ENCODE measurements at places on chromosomes 1 and 21.

- no peak for DNase-seq
Observed at GRCh38 chr1:153598309-153599172, 14.4 kb downstream of the S100A16 start.

GRCh38 chr21:38913120-38913892 lies 107.6 kb downstream of the ETS2 start:
- no peak for DNase-seq

DNA sequence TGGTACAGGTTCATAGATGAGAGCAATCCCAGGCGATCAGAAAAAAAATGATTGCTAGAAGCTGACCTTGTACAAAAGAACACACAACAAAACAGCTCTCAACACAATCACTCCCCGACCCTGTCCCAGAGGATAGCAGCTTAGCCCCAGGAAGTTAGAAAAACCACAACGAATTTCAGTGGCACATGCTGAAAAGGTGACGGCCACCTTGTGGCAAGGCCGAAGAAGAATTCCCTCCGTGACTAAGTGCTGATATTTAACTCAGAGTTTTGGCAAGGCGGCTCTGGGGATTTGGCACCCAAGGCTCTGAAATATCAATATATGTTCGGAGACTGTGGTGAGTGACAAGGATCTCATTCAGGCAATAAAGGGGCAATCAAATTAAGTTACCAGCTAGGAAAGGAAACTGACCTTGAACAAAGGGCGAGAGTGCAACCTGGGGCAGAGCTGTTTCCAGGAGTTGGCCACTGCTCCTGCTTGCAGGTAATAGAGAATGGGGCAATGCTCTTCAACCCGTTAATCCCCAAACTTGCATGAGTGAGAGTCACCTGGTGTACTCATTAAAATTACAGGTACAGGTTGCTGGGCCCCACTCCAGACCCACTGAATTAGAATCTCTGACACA lies 96.2 kb downstream of the BEND5 start:
- DNase-seq, result no peak

DNA sequence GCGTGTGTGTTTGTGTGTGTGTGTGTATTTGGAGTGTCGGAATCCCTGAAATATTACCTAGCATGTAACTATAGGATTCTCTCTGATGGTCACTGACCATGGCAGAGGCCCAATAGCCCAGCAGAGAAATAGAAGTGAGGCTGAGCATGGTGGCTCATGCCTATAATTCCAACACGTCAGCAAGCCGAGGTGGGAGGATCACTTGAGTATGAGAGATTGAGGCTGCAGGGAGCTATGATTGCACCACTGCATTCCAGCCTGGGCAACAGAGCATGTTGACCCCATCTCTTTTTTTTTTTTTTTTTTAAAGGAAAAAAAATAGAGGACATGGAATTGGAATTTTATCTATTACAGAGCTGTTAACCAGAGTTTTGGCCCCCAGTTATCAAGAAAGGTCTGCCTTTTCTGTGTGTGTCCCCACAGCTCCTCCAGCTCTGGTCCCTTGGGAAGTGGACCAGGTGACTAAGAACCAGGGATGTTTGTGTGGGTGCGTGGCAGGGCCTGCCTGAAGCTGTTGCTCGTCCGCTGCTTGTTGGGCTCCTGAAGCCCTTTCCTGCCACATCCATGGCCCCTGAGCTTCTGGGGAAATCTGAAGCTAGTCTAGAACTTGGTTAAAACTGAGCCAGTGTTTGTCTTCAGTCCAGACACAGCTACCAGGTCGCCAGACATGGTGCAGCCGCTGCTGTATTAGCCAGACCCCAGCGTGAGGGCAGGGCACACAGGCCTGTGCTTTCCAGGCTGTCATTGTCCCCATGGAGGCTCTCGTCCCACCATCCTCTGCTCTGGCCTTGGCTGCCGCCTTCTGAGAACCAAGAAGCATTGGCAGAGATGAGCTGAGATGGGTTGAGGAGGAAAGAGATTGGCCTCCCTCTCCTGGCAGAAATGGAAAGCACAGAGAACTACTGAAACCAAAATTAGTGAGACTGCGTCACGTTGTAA lies 25.5 kb downstream of the CAPN9 start:
- no peak for DNase-seq

GRCh38 chr1:175463853-175464252 lies 271.3 kb upstream of the KIAA0040 start:
- DNase-seq, result no peak

DNA sequence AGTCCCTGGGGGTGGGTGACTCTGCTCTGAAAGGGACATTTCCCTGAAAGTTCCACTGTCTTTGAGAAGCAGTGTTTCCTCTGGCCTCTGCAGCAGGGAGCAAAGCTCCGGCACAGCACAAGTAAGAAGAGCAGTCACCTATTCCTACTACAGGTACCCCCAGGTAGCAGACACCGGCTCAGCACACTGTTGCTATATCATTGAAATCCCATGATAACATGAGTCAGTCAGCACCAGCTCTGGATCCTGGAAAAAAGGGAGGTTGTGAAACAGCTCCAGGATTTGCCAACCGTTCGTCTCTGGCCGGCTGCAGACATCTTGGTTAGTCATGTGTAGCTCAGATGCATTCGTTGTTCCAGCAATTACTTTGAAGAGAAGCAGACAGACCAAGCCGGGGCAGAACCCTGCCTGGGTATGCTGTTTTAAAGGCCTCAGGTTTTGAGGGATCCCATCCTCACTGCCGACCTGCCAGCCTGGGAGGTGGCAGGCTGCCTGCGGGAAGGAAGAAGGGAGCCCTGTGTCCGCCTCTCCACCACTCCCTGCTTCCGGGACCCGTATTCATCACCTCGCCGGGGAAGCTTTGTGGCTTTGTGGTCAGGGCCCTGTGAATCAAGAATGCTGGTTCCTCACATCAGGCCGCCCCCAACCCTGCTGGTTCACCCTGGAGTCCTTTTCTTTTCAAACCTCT lies 139.2 kb downstream of the CLIC6 start:
- peak; percentile 50 for DNase-seq

GRCh38 chr1:180133193-180133592 lies 21.5 kb upstream of the QSOX1 start:
- DNase-seq, result no peak

- no peak for DNase-seq
Observed at GRCh38 chr1:159203610-159204009, 1.1 kb upstream of the ACKR1 start.

- no peak for DNase-seq
Observed at GRCh38 chr1:200561856-200562214, 58.7 kb downstream of the KIF14 start.

- DNase-seq, result no peak
Observed at GRCh38 chr1:106907795-106908194, 148.7 kb upstream of the PRMT6 start.

DNA sequence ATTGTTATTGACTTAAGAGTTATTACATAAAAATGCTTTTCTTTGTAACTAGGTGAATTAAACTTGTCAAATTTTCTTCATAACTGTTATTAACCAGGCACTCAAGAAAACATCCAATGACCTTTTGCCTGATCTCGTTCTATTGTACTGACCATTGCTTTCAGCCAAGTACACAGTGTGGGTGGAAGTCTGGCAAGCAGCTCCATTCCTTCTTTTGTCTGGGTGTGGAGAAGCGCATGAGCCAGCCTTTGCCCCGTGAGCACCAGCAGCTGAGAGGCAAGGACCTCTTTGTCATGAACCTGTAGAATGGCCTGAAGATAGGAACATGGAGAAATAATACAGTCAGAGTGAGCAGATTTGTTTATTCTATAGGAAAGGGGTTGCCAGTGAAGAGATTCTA lies 57.5 kb downstream of the IARS2 start:
- no peak for DNase-seq

DNA sequence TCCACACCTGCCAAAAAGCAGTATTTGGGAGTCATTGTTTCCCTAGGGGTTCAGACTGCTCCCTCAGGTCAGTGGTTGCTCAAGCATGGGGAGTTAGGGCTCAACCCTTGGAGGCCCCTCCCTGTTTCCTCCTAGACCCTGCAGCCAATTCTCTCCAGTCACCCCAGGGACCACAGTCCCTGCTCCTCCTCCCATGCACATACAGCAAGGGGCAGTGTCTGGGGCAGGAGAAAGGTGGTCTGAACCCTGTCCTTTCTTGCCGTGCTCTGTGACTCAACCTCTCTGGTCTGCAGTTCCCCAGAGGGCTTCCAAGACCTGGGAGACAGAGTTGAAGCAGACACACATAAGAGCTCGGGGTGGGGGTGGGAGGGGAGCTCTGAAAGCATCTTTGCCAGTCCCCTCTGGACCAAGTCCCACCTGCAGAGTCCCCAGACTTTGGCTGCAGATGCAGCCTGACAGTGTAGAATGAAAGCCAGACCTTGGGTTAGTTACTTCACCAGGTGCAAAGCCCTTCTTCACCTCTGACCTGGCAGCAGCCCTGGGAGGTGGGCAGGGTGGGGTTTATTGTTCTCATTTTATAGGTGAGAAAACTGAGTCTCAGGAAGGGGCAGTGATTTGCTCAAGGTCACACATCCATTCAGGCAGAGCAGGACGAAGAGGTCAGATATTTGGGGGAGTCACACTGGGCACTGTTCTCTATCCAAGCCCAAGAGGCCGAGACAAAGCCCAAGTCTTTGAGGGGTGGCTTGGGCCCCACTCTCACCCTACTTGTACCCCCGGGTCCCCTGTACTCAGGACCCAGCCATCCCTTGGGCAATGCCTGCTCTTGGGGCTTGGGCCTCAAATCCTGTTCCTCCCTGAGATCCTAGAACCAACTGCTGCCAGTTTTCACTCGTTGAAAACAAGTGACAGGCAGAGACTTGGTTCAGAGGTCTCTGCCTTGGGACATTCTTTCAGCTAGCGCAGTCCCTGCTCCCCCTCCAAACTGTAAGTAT lies 748 bp downstream of the PDZK1IP1 start:
- DNase-seq, result no peak

DNA sequence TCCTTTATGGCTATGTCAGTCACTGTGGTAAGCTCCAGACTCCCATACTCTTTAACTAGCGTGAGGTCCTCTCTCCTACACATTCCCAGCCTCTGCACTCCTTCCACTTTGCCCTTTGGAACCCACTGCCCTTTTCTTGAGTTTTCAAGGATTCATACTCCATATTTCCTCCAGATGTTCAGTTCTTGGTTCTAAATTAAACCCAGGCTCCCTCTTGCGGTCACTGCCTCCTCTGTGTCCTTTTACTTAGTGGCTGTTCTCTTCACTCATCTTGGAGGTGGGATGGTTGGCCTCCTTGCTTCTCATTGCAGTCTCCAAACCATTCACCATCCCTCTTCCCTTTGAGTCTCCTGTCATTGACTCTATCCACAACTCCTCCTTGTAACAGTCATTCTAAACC lies 208.1 kb downstream of the TGFB2 start:
- DNase-seq, result no peak

- no peak for DNase-seq
Observed at GRCh38 chr1:46133181-46133658, 791 bp upstream of the PIK3R3 start.

- DNase-seq, result no peak
Observed at GRCh38 chr1:152179566-152179965, 20.5 kb upstream of the RPTN start.

DNA sequence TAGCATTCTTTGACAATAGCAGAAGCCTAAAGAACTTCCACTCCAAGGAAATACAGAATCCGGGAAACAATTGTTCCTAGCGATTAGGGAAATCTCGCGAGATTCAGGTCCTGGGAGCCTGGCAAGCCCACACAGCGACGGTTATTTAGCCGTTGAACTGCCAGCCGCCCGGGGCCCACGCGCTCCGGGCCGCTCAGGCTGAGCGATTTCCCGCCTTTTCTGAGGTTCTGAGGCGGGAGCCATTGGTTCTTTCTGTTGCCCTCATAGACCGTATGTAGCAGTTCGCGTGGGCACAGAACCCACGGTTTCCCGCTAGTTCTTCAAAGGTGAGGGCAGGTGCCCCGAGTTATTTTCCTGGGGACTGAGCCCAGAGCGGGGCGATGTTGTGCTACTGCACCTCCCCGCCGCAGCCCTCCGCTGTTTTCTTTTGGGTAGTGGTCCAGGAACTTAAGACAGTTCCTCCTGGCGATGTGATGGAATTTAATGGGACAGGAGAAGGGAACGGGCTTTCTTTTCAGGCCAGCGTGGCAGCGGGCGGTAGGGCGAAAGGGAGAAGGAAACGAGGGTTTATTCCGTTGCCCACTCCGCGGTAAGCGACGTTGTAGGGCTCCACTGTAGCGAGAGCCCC lies at the start of gene SYCP1:
Gene SYCP1 (plus strand): TSS at position 171 of the 628 bp plus-strand sequence. CDS start 602 bp downstream, outside the sequence.
- no peak for DNase-seq

- DNase-seq, result peak; percentile 38
Observed at GRCh38 chr1:150613061-150613920, 16.1 kb downstream of the ENSA start.

- DNase-seq, result no peak
Observed at GRCh38 chr1:118258975-118259374, 73.9 kb upstream of the SPAG17 start.

DNA sequence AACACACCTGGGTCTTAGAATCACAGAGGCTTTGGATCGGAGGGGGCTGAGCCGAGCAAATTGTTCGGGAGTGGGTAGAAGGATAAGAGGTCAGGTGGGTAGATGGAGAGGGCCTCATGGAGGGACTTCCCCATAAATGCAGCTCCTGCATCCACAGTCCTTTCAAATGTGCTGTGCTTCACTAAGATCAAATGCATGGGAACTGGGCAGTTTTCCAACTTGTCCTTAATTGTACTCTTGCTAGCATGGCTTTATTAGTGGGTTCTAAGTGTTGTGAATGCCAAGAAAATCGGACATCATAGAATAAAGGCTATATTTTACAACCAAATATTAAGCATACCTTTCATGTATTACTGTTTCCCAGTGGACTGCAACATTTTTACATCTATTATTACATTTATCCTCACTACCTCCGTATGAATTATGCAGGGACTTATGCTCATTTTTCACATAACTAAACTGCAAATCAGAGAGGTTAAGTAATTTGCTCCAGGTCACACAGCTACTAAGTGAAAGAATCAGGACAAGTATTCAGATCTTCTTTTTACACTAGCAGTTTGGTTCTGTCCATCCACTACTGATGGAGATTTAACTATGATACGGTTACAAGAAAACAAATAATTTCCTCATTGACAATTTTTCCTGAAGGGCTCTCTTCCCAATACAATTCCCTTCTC lies 174.5 kb upstream of the RUNX1 start:
- DNase-seq, result no peak

- no peak for DNase-seq
Observed at GRCh38 chr1:164702216-164702615, 143.2 kb downstream of the PBX1 start.

GRCh38 chr1:11749203-11749689 lies 12.7 kb upstream of the C1orf167 start:
- peak; percentile 45 for DNase-seq

- no peak for DNase-seq
Observed at GRCh38 chr1:172085317-172085716, 244.0 kb downstream of the DNM3 start.

GRCh38 chr1:29823561-29823960 lies 587.2 kb downstream of the PTPRU start:
- DNase-seq, result no peak

DNA sequence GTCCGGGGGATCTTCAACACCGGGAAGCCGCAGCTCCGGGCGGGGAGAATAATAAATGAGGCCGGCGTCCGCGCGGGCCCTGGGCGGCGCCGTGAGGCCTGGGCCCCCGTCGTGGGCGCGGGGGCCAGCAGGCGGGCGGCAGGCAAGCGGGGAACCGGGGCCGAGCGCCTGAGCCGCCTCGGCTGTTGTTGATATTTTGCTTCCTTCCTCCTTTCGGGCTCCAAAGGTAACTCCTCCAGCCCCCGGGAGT lies at the start of gene MEF2D:
Gene MEF2D (minus strand): TSS at position 233 of the 250 bp plus-strand sequence. CDS start 17,483 bp downstream, outside the sequence.
- DNase-seq, result no peak

Data from stimulated activated CD4-positive, alpha-beta T cell treated with anti-CD3 and anti-CD28 coated beads, Interleukin-4, amount 100 ng/mL, for 48 hours (primary cell).